HuH-7 (cell line): ENCODE measurements at places on chromosomes 3 and 15.

DNA sequence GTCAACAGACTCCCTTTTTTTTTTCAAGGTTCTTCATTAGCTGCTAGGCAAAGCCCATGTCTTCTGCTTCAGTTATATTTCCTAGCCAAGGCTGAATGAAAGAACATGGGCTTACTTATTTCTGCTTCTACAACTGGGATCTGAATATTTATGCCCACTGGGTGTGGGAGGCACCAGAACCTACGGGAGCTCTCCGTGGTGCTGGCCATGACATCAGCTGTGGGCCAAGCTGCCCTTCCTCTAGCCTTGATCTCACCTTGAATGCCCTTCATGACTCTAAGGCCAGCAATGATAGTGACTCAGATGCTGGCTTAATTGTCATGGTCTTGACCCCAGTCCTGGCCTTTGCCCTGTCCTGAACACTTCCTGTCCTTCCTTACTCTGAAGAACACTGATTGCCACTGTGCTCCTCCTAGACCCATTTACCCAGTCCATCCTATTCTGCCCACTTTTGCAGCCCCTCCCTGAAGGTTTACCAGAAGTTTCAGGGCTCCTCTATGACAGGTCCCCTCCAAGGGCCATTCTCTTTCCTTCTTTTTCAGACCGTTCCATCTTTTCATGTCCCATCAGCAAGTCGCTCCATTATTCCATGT, 32.8 kb upstream of the PRR20G start:
- no peak for DNase-seq

- DNase-seq, result no peak
These were observed 26.9 kb upstream of the MYO1E start for GRCh38 chr15:59399465-59400102.

- peak; percentile 26 for DNase-seq
These were observed 103.0 kb upstream of the ARHGEF26 start for GRCh38 chr3:154018100-154018696.

DNA sequence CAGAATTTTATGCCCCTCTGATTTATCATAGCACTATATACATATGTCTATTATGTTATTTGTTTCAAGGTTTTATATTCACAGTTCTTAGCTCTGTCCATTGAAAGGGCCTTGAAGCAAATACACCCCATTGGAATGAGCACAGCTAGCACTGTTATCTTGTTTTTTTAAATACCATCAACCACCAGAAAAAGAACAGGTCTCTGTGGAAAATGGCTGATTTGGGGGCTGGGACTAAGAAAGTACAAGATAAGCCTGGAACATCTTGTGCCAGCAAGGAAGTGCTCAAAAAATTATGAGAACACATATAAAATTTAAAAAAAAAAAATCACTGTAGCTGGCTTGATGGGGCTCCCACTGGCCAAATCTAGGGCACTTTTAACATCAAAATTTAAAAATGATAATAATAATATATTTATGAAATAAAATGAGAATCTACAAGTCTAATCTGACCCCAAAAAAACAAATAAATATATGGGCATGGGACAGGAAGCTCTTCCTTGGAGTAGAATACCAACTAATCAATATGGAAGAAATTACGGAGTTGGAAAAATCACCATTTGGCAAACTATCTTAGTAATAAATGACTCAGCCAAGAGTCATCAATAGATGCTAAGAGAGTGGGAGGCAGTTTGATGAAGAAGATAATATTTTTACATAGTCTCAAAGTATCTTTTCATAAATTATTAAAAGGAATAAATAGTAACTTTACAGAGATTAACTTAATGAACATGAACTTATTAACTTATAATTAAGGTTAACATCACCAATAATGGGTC, 20.5 kb downstream of the IFT80 start:
- DNase-seq, result no peak

DNA sequence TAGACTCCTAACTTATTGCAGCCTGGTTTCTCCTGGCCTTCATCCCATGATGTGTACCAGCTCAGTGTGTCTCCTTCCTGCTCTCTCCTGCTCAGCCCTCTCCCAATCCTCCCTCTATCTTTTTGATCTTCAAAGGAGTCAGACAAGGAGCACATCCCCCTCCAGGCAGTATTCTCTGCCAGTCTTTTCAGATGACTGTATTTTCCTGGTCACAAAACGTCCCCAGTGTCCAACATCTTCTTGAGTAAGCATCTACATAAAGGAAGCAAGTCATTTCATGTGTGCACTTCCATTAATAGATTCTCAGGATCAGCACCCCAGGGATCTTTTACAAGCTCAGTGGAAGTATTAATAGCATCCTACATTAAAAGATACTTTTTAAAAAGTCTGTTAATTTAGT, 148.9 kb upstream of the THBS1 start:
- DNase-seq, result no peak

- DNase-seq, result no peak
These were observed 1141.6 kb downstream of the IGSF11 start for GRCh38 chr3:117893001-117893400.

- no peak for DNase-seq
These were observed 75.6 kb upstream of the LMOD3 start for GRCh38 chr3:69197922-69198530.

DNA sequence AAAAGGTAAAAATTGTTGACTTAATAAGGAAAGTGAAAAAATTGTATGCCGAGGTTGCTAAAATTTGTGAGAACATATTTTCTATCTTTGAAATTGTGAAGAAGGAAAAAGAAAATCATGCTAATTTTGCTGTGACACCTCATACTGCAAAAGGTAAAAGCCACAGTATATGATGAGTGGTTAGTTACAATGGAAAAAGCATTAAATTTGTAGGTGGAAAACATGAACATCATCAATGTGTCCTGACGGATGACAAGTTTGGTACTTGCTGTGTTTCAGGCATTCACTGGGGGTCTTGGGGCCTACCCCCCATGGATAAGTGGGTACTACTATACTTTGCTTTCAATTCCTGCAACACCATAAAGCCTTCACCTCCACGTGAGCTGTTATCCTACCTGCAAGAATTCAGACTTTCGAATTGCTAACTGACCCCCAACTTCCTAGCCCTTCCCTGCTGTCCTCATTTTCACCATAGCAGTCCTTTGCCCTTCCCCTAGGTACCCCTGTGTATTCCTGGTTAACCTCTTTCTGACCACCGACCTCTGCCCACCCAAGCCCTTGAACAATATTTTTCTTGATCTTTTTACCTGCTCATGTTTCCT, 62.4 kb downstream of the RAB7A start:
- no peak for DNase-seq

GRCh38 chr15:51046799-51047449, 47.8 kb downstream of the TNFAIP8L3 start:
- peak; percentile 18 for DNase-seq

DNA sequence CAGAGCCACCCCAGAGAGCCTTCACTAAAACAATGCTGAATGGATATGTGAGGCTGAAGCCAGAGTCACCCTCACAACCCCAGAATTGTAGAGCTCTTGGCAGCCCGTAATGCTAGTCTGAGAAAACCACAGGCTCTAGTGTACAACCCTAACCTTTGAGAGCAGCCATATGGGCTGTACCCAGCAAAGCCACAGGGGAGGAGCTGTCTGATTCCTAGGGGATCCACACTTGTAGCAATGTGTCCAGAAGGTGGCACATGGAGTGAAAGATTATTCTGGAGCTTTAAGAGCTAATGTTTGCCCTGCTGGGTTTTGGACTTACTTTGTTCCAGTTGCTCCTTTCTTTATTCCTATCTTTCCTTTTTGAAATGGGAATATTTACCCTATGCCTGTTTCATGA, 626.8 kb downstream of the GRM7 start:
- DNase-seq, result no peak

DNA sequence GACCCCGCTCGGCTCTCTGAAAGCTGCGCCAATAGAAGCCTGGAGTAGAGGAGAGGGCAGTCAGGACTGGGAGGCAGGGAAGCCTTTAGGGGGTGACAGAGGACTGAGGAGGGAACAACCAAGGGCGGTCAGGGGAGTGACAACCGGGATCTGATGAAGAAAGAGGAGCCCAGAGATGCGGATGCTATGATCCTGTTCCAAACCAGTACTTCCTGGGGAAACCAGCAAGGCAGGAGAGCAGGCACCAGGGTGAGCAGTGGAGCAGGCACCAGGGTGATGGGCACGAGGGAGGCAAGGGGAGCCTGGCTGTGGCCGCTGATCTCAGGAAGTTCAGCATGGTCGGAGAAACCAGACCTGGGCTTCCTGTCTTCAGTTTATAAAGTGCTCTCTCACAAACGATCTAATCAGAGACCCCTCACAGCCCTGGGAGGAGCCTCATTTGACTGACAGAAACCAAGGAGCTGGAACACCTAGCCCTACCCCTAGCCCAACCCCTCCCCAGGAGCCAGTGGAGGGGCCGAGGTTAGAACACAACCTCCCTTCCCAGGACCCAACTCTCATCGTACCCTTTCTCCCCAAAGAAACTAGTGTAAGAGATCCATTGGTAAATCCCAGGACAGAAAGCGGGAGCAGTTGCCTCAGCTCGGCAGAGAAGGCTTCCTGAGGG, 34.9 kb downstream of the CCDC33 start:
- DNase-seq, result no peak

DNA sequence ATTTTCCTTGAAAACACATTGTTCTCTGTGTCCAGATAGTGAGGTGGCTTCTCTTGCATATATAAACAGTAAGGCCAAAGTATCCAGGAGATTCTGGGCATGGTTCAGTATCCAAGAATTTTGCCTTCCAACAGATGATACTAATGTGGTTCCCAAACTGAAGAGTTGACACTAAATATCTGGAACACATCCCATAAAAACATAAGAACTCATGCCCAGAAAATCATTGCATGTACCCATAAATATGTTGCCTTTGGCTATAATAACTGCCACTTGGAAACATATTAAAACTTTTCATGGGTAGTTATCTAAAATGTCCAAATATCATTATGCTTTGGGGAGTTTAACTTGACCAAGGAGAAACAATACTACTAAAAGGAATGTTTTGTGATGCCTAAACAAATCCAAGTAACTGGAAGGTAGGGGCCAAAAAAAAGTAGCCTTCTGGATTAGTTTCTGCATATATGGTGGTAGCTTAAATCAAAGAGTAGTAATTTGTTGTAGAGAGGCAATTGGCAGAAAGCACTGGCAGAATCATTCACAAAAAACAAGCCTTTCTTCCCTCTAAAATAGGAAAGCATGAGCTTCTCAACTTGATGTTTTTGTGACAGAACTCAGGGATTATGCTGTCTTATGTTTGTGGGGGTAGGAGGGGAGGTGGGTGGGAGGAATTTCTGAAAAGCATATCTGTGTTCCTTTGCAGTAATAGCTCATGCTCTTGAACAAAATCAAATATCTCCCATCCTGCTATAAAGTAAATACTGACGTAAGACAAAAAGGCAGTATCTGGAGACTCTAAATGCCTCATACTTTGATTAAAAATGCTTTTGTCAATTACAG, 753.9 kb downstream of the TUSC7 start:
- no peak for DNase-seq

- DNase-seq, result no peak
These were observed 14.7 kb downstream of the PAK2 start for GRCh38 chr3:196754091-196754981.

GRCh38 chr3:135213213-135213612, 418.2 kb downstream of the EPHB1 start:
- no peak for DNase-seq

GRCh38 chr3:115898656-115899410, 275.5 kb downstream of the GAP43 start:
- DNase-seq, result no peak

GRCh38 chr15:83106994-83107840, at the start of gene TM6SF1:
TSS of gene TM6SF1 (plus strand) at chr15:83107645. CDS start at chr15:83107681, 36 bp downstream.
- DNase-seq, result no peak

GRCh38 chr15:41331833-41332193, 578 bp downstream of the OIP5 start:
- peak; percentile 69 for DNase-seq

GRCh38 chr3:64563751-64564150, 124.0 kb downstream of the ADAMTS9 start:
- no peak for DNase-seq

- DNase-seq, result no peak
These were observed 37.7 kb upstream of the SLC41A3 start for GRCh38 chr3:126121632-126122031.

DNA sequence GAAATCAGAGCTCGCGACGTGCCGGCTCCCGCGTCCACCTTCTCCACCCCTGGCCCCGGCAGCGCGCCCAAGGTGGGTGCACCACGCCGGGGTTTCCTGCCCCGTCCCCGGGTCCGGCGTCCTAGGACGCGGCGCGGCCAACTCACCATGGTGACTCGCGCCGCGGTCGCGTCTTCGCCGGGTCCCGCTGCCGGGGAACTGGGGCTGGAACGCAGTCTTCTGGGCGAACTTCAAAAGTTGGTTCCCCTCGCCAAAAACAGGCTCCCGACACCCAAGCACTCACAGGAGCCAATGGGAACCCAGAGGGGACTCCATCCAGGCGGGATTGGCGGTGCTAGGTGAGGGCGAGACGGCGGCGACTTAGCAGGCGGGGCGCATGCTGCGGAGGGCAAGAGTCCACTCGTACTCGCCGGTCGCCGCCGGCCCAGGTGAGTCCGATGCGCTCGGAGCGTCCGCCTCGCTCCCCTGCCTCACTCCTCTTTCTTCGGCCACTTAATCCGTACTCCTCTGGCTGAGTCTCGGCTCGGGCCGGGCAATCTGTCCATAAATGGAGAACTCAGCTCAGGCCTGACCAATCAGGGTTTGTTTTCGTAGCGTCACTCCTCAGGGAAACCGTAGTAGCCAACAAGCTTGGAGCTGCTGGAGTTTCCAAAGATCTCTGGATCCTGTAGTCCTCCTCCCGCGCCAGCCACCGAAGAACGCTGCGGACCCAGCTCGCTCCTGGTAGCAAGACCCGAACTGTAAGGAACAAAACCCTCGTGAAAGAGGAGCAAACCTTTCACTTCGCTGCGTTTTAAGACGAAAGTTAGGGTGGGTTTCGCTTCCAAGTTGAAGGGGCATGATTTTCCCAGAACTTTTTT, at the start of gene MYO1E:
MYO1E (minus strand) TSS at position 520 of the 860 bp plus-strand sequence; CDS start at position 149, 371 bp downstream.
- peak; percentile 97 for DNase-seq

DNA sequence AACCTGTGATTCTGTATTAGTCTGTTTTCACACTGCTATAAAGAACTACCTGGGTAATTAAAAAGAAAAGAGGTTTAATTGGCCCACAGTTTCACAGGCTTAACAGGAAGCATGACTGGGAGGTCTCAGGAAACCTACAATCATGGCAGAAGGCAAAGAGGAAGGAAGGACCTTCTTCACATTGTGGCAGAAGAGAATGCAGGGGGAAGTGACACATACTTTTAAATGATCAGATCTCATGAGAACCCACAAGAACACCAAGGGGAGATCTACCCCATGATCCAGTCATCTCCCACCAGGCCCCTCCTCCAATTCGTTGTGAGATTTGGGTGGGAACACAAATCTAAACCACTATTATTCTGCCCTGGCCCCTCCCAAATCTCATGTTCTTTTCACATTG, 6.1 kb downstream of the ZKSCAN7 start:
- DNase-seq, result no peak

DNA sequence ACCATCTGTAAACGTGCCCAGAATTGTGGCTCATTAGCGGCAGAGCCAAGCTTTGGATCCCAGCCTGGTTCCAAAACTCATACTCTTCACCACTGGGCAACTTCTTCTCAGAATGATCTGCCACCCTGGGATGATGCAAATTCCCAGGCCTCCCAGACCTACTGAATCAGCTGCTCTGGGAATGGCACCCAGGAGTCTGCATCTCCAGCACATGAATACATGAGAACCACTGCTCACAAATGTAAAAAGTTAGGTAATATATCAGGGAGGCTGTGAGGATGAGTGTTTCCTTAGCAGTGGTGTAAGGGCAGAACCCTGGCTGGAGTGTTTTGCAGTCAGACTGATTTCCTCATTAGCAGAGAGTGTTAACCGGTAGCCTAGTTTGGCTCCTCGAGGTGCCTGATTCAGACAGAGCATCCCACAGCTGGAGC, 94.2 kb downstream of the LIPC start:
- no peak for DNase-seq

GRCh38 chr3:140545197-140545596, 132.7 kb upstream of the TRIM42 start:
- no peak for DNase-seq
